Activated CD8-positive, alpha-beta memory T cell treated with anti-CD3 and anti-CD28 coated beads for 24 hours (primary cell): ENCODE measurements at places on chromosomes 6 and 20.

DNA sequence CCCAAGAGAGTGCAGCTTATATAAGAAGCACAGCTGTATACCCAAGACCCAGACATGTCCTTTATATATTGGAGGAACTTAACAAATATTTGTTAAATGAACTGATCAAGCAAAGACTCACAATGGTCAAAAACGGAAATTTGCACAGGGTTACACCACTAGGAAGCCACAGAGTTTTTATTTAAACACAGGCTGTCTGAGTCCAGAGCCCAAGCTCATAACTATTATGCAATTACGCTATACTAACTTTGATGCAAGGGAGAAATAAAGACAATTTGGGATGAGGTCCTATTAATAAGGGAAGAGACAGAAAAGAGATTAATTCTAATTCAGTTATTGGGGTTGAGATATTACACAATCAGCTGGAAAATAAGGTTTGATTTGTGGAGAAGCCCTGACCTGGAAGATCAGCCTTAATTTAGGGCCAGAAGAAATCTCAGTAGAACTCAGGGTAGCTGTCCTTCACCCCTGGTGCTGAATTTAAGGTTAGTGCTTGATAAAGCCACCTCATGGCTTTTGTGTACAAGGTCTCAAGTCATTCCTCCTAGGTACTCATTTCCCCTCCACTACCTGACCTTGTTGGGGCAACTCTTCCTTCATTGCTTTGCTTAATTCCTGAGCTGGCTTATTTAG, 10.5 kb upstream of the ZNF334 start:
- DNase-seq = no peak

- no peak for DNase-seq
Observed at GRCh38 chr6:154485815-154486214, 24.7 kb downstream of the CNKSR3 start.

- DNase-seq = no peak
Observed at GRCh38 chr6:125346926-125347563, 45.3 kb upstream of the HDDC2 start.

GRCh38 chr20:60283281-60283680, 325.1 kb downstream of the CDH26 start:
- DNase-seq = no peak

DNA sequence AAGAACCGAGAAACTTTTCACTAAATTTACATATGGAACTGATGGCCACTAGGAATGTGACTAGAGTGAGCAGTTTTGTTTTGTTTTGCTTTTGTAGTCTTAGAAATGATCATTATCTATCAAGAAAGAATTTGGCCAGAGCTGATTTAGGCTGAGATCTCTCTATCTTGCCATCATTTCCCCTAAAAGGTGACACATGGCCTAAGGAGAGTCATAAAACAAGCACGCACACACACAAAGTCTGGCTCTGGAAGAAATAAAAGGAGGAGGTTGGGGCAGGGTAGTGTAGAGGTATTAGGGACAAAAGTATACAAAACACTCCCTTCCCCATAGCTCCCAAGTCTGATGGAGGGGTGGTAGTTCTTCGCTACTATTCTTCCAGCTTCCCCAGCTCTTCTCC, 56.4 kb downstream of the RIPOR2 start:
- no peak for DNase-seq

GRCh38 chr6:36547646-36548400, 544 bp upstream of the STK38 start:
- DNase-seq = peak; percentile 64

DNA sequence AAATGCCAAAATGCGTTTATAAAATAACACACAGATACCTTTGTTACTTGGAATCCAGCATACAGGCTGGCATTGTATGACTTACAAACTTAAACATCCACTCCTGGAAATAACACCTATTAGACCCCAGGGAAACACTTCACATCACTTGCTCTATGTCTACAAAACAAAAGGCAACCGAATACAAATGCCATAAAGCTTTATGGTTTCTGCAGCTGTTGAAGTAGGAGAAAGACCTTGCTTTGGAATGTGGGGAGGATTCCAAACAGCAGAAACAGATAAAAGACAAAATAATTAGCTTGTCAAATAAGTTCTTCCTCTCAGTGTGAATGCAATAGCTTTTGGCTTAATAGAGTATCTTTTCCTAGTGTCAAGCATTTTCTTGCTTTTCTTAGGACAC, 9.8 kb upstream of the AMD1 start:
- no peak for DNase-seq

DNA sequence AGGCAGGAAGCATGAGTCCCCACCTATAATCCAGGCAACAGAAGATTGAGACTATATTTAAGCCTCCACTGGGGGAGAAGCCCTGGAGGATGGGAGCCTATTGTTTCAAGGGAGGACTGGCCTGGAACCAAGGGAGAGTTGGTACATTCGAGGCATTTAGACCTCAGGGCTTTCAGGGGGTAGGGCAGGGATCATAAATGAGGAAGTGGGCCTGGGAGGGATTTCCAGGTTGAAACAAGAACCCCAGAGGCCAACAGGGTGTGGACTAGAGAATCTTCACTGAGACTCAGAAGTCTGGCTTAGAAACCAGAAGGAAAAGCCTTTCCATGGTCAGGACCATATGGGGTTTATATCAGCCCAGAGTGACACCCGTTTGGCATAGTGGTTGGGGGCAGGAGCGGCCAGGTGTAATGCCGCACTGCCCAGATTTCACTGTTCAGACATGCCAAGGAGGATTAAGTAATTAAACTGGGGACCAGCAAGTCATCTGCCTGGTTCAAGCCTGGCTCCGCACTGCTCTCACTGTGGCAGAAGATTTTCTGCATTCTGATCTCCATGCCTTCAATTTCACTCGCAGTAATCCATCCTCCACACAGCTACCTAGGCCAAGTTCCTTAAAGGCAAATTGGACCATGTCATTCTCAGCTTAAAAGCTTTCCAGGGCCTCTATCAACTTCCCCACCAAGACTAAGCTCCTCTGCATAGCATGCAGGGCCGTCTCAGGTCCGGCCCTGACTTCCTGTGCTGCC, 17.8 kb downstream of the LRFN2 start:
- DNase-seq = no peak

DNA sequence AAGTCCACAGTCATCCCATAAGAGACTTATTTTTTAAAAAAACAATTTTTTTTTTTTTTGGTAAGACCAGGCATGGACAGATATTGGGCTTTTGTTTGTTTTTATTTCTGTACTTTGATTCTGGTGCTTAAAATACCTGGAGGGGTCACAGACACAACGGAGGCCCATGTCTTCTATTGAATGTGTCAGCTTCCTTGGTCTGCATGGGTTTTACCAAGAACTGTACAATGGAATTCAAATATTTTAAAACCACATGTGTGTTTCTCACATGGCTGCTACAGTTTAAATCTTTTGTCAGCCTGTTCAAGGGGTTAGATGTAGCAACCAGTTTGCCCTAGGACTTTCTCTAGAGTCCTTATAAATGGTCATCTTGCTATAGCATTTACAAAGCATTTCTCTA, 139.8 kb downstream of the SOX4 start:
- DNase-seq = no peak

- no peak for DNase-seq
Observed at GRCh38 chr6:79422666-79423065, 114.6 kb downstream of the LCA5 start.

DNA sequence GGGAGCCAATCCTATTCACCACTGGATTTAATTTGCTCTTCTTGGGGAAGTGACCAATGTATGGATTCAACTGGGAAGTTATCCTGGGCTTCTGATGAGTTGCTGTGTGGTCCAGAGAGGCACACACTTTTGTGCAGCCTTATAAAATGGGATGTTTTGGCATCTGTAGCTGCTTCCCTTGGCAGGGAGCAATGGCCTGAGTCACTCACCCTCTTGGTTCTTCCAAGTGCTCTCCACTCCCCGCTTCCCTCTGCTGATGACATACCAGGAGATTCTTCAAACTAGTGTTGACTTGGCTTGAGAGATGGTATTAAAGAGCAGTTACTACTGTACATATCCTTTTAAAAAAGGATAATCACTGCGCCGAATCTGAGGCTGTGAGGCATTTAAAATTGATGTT, 105.8 kb downstream of the JARID2 start:
- DNase-seq = no peak

- DNase-seq = no peak
Observed at GRCh38 chr6:80021591-80021990, 17.1 kb downstream of the TTK start.

GRCh38 chr20:37531856-37532255, 4.2 kb upstream of the BLCAP start:
- DNase-seq = peak; percentile 37

- no peak for DNase-seq
Observed at GRCh38 chr20:57667924-57668782, 41.7 kb downstream of the PMEPA1 start.

- no peak for DNase-seq
Observed at GRCh38 chr6:55014321-55015088, 159.8 kb upstream of the HCRTR2 start.

- no peak for DNase-seq
Observed at GRCh38 chr20:45042978-45043377, 57.9 kb downstream of the KCNS1 start.

DNA sequence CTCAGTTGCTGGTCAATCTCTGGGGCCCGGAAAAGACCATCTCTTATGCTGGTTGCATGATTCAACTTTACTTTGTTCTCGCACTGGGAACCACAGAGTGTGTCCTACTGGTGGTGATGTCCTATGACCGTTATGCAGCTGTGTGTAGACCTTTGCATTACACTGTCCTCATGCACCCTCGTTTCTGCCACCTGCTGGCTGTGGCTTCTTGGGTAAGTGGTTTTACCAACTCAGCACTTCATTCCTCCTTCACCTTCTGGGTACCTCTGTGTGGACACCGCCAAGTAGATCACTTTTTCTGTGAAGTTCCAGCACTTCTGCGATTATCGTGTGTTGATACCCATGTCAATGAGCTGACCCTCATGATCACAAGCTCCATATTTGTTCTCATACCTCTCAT, 4.3 kb downstream of the OR2J3 start:
- DNase-seq = no peak

- no peak for DNase-seq
Observed at GRCh38 chr6:89081129-89081422, 525 bp downstream of the PNRC1 start.

- DNase-seq = peak; percentile 57
Observed at GRCh38 chr6:42038163-42038562, 12.2 kb upstream of the TAF8 start.

- no peak for DNase-seq
Observed at GRCh38 chr6:41588111-41588510, 41.9 kb downstream of the FOXP4 start.

DNA sequence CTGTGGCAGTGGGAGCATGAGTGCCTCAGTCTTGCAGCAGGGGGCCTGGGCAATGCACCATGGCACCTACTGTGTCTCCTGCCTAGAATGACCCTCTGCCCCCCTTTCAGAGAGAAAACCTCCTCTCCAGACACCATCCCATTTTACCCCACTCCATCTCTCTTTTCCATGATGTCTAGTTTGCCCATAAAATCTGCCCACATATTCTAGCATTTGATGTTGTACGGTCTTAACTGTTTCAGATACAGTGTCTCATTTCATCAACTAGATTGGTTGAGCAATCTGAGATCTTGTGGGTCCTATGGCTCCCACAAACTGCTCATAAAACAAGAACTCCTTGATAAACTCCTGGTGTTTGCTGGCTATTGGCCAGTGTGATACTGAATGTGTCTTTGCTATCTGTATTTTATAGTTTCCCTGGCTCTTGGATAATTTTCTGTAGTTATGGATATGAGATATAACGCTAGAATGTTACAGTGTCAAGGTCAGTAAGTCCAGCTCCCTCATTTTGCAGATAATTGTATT, 8.1 kb downstream of the PNPLA1 start:
- no peak for DNase-seq

DNA sequence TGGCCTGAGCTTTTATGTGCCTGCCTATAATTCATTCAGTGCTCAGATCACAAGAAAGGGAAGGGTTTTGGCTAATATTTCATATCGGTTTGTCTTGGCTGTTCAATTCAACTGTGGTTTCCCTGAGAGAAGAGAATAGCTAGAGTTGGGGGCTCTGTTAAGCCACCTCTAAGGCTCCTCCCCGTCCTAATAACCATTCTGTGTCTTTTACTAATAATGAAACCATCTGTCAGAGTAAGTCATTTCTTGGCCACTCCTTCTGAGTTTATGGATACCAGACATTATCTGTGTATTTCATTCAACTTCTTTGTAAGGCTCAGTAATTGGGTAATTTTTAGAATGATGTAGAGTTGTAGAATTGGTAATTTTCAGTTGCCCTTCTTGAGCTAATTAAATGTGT, 5.2 kb downstream of the STX11 start:
- DNase-seq = no peak

GRCh38 chr6:165968408-165968807, 199.2 kb downstream of the TBXT start:
- DNase-seq = no peak

DNA sequence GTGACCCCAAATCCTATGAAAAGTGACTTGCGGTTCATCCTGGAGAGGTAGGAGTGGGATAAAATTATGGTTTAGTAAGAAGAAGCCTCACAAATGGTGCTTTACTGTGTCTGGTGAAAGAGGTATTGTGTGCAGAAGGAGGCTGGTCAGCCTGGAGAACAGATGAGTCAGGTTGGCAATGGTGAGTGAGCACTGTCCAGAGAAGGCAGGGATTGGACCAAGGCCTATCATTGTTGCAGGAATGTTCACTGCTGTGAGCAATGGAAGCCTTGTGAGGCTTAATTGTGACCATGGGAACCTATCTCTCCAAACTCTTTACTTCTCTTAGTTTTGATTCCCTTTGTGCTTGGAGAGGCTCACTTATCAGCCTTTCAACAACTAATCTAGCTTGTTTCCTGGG, 89.0 kb upstream of the KCNK16 start:
- no peak for DNase-seq

DNA sequence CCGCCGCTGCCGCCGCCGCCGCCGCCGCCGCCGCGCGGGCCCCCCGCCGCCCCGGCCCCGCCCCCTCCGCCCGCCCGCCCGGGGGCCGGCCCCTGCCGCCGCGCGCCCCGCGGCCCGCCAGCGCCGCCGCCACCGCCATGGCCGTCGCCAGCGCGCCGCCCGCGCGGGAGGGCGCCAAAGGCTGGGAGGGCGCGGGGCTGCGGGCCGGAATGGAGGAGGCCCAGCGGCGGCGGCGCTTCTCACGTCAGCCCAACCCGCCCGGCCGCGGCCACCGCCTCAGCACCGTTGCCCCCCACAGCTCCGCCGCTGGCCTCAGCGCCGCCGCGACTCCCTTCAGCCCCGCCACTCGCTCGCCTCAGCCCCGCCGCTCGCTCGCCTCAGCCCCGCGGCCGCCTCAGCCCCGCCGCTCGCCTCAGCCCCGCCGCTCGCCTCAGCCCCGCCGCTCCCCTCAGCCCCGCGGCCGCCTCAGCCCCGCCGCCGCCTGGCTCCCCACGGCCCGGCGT, 258 bp downstream of the PHF10 start:
- no peak for DNase-seq

GRCh38 chr6:139508023-139508422, 133.6 kb upstream of the CITED2 start:
- DNase-seq = no peak

GRCh38 chr6:16223362-16223761, 15.0 kb upstream of the GMPR start:
- DNase-seq = no peak
